Fibroblast of skin of abdomen (primary cell): ENCODE measurements at places on chromosomes 7 and 10.

- DNase-seq, result no peak
Observed at GRCh38 chr10:5400468-5401240, 4.0 kb downstream of the TUBAL3 start.

DNA sequence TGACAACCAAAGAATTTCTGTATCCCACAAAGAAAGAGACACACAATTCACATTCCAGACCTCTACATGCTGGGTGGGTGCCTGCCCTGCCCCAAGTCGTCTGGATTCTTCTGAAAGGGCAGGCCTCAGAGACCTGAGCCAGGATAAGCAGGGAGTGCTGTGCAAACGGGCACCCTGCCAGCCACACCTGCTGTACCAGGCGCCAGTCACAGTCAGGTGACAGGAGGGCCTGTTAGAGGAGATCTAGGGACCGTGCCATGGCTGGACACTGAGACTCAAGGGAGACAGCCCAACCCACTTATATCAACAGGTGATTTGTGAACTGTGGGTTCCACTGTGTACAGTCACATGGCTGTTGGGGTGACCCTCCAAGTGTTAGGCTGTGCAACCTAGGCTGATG lies 103.1 kb upstream of the AFAP1L2 start:
- DNase-seq, result no peak

DNA sequence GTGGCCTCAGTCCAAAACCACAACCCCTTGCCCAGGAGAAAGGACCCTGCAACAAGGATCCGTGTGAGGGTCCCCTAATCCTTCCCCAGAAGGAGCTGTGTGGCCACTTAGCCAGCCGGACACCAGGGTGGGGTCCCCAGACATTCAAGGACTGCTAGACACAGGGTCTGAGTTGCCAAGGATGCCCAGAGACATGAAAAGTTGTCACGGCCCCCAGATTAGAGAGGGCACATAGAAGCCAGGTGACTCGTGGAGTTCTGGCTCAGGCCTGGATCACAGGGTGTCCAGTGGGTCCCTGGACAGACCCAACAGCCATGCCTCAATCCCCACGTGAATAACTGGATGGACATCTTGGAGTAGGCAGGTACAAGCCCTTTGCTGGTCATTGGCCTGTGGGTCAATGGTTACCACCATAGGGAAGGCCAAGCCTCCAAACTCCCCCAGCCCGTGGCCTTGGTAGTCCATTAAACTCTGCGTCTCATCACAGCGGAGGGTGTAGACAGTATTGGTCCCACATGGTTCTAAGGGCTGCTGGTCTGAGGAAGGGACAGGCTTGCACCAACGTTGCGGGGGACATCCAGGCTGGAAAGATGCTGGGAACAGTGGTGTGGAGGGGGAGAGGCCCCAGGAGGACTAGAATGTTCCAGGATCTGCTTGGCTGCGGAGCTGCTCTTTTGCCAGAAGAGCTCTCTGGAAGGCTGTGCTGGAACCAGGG lies 205.9 kb upstream of the PPP2R2D start:
- no peak for DNase-seq

DNA sequence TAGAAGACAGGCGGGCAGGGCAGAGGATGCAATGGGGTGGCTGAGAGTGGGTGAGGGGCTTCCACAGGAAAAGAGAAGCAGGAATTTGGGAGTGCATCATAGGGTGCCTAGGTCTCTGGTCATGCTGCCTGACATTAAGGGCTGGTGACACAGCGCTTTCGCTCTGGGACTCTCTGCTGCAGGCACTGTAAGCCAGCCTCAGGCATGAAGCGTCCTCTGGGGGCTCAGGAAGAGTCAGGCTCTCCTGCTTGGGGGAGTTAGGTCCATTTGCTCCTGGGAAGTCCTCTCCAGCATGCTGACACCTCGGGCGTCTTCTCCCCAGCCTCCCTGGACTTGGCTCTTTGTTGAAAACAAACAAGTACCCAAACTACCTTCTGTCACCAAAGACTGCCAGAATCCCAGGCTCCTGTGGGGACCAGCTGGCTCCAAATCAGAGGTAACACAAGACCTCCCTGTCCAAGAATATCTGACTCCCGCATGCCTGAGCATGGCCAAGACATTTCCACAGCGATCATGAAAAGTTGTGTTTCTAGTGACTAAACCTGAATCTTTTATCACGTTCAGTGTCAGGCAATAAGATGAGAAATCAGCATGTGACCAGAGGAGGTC lies 55.4 kb downstream of the GPR26 start:
- no peak for DNase-seq

DNA sequence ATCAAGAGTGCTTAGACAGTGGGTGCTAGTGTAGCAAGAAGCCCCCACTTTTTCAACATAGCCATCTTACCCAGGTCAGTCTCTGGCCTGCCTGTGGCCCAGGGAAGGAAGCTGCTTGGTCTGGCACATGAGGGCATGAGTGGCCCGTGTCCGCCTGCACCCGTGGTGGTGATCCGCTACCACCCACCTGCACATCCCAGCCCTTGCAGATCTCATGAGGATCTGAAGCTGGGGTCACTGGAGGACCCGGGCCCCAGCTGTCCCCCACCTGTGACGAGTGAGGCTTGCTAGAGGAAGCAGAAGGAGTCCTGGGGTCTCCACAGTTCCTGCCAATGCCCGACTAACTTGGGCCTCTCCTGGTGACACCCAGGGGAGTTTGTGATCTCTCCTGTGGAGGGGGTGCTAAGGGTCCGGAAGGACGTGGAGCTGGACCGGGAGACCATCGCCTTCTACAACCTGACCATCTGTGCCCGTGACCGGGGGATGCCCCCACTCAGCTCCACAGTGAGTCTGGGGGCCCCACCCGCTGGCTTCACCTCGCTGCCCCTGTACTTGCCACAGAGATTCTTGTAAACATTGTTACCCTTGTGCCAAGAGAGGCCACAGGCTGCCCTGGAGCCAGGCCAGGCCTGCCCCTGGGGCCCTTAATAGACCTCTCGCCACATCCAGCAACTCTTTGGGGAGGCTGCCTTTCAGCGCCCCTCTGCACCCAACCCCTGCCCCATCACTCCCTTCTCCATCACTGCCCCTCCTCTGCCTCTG lies 10.8 kb upstream of the VSIR start:
- no peak for DNase-seq

DNA sequence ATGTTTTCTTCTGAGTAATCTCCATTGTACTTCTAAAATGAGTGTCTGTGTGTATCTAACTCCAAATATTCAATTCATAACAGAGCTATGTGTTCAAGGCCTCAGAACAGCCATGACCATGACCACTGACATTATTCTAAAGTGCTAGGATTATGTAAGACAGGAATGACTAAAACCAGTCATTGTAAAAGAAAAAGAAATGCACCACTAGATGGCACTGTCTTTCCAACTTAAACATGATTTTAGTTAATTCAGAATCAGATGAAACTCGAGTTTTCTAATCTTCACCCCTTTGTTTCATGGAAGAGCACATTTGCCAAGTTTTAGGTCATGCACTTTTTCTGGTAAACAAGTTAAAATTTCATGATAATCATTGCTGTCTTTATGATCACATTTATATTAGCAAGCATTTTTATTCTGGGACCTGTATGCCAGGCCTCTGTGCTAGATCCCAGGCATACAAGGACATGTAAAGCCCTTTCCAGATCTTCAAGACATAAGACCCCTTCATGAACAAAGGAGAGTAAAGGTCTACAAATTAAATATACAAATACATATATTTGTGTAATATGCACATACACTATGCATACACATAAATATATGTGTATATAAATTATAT lies 26.1 kb upstream of the RSU1 start:
- DNase-seq, result peak; percentile 81

- no peak for DNase-seq
Observed at GRCh38 chr7:24750441-24751055, 6.7 kb downstream of the GSDME start.
